NCI-H2081 treated with DMSO at 0.1 percent for 48 hours (cell line): ENCODE measurements at places on chromosomes 4 and X.

- DNase-seq: no peak
Observed at GRCh38 chr4:125735102-125735501, 420.3 kb downstream of the FAT4 start.

GRCh38 chrX:107709266-107709806 is 66.3 kb downstream of the TSC22D3 start:
- no peak for DNase-seq

GRCh38 chr4:173442223-173442932 is 43.5 kb upstream of the SCRG1 start:
- DNase-seq: no peak

- DNase-seq: no peak
Observed at GRCh38 chr4:17230727-17231126, 281.2 kb downstream of the QDPR start.

- no peak for DNase-seq
Observed at GRCh38 chrX:9188117-9188516, 154.2 kb upstream of the FAM9B start.

DNA sequence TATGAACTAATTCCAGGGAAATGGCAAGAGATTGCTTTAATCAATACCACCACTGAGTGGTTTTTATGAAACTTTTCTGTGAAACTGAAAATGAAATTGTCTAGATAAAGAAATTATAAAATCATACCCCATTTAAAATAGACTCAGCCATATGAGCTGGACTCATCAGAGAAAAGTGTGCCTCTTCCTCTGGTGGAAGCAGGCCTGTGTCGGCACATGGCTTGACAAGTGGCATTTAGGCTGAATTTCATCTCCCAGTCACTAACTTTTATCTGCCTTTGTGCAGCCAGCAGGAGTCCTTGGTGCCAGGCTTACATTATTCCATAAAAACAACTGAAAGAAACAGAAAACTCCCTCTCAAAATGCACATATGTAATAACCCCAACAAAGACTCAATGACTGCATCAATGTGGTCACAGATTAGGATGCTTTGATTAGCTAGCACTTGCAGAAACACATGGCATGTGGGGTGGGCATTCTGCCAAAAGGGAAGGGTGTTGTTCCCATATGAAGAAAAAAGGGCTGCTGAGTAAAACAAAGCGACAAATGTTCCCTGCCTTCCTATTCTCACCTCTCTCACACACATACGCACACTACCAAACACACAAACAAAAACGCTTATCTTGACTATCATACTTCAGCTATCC is 232.3 kb downstream of the PABPC4L start:
- no peak for DNase-seq
